Activated CD4-positive, alpha-beta T cell treated with anti-CD3 and anti-CD28 coated beads, Interleukin-2, amount 10 ng/mL, durations not matched to agents 24 days and 14 days (primary cell): ENCODE measurements at places on chromosomes 16 and 17. TPM values are rescaled to one million over a fixed set of nuclear protein-coding genes. Genes with fewer than 3 reads are reported as not detected.

The TXNDC11 gene
- total RNA-seq = 41.7 and 43.6 TPM in 2 replicates

The ITGB4 gene
- 0.71 and 1.8 TPM in 2 replicates for total RNA-seq

The EXOC3L1 gene
- total RNA-seq = 0.12 TPM in 1 of 2 replicates, not detected in the other

The DYNLRB2 gene
- total RNA-seq = not detected in 2 replicates

GRCh38 chr16:8675183-8676159 is 1.1 kb downstream of the ABAT start:
- peak; percentile 80 for DNase-seq

GRCh38 chr17:61354895-61355874 is 44.5 kb upstream of the TBX2 start:
- no peak for DNase-seq

DNA sequence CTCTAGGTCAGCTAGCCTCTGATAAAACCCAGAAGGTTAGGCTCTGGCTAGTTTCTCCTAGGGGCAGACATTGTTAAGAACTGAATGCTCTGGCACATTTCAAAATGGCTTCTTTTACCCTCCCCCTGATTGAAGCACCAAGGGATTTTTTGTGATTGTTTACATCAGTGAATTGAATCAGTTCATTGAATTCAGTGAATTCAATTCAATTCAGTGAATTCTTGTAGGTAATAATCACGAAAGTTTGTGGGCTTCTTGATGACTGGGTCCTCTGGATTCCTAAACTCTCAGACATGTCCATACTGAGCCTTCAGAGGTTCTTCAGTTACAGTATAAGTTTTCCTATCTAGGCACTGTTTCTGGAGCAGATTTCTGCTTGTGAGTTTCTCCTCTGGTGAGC is 135.2 kb upstream of the ELAC2 start:
- no peak for DNase-seq

- DNase-seq = peak; percentile 74
These were observed 270.7 kb downstream of the NTN1 start for GRCh38 chr17:9291912-9292560.

DNA sequence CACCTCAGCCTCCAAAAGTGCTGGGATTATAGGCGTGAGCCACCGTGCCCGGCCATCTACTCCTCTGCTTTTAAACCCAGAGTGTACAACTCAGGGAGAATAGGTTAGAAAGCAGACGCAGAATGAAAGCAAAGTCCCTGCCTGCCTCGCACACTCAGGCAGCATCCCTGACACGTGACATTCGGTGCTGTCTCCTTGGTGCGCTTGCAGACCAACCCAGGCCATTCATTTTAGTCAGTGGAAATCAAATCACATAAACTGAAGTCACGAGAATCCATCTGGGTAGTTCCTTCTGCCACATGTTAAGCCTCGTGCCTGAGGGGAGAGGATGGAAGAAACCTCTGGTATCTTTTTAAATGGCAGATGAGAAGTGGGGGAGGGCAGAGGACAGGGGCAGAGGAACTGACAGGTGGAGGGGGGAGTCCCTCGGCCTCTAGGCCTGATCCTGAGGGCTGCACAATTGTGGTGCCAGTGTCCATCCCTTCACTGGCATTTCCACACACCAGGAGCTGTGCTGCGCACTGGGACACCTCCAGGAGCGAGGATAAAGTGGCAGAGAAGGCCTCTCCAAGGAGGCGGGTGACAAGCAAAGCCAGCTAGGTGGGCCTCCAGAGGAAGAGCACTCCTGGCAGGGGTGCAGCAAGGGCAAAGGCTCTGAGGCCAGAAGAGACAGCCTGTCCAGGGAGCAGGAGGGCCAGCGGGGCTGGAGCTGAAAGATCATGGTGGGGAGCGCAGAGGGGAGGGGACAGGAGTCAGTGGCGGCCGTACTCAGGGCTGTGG is 196.3 kb downstream of the KATNIP start:
- DNase-seq = no peak

DNA sequence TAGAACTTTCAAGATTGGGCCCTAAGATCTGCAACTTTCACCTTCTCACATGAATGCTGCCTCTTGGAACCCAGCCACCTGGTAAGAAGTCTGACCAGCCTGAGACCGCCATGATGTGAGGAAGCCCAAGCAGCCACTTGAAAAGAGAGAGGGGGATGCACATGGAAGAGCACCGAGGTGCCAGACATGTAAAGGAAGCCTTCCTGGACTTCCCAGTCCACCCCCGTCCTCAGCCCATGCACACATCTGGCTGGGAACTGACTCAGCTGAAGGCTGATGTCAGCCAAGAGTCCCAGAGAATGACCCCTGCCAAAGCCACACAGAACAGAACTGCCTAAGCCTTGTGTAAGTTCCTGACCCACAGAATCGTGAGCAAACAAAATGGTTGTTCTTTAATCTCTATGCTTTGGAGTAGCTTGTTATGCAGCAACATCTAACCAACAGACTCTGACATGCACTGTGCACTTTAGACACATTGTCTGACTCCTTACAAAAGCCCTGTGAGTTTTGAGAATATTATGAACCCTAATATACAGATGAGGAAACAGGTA is 86.7 kb downstream of the RMI2 start:
- DNase-seq = no peak

DNA sequence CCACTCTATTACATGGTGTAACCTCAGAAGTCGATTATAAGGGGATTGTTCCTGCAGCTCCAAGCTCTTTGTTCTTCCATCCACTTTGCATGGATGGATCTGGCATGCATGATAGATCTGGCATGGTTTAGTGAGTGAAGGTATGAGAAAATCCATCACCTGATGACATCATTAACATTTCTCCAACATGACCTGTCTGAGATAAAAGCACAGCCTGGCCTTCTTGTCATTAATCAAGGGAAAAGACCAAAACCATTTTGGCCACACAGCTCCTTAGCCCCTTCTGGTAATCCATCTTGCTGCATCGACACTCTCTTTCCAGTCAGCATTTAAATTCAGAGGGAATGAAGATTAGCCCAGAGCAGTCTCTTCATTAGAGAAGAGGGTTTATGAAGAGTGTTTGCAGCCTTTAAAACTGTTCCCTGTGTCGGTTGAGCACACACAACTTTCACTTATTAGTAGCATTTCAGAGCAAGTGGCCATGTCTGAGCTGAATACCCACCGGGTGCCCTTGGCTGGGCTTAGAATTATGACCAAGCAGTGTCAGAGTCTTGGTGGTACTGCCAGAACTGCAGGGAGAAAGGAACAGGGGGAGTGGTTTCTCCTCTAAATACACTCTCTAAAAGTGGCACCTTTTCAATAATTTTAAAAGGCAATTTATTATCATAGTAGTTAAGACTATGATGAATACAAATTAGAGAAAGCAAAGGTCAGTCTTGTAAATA is 246.0 kb downstream of the HAPSTR1 start:
- DNase-seq = no peak

- DNase-seq = peak; percentile 79
These were observed 41.8 kb downstream of the IL4R start for GRCh38 chr16:27355610-27356009.

- DNase-seq = peak; percentile 72
These were observed 10.4 kb downstream of the NHERF1 start for GRCh38 chr17:74758848-74759168.

DNA sequence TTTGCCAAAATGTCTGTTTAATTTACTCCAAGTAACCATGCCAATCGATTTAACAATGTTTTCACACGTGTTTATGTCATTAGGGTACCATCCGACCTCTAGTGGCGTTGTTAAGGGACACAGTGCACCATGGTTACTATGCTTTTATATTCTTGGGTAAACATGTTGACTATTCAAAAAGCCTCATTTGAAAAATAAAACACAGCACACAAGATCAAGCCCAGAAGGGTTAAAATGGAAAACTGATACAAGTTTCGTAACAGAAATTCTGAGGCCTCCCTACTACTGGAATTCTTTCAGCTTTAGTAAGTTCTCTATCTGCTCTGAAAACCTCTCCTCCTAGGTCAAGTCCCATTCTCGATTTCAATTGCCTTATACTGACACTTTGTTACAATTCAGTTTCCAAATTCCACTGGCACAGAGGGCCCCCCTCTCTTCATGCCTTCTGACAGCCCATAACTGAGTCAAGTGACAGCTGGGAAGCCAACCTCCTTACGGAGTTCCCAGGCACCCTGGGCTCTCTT is 2.1 kb downstream of the CFAP20 start:
- peak; percentile 80 for DNase-seq

- DNase-seq = no peak
These were observed 4.0 kb downstream of the STXBP4 start for GRCh38 chr17:54972406-54973138.

DNA sequence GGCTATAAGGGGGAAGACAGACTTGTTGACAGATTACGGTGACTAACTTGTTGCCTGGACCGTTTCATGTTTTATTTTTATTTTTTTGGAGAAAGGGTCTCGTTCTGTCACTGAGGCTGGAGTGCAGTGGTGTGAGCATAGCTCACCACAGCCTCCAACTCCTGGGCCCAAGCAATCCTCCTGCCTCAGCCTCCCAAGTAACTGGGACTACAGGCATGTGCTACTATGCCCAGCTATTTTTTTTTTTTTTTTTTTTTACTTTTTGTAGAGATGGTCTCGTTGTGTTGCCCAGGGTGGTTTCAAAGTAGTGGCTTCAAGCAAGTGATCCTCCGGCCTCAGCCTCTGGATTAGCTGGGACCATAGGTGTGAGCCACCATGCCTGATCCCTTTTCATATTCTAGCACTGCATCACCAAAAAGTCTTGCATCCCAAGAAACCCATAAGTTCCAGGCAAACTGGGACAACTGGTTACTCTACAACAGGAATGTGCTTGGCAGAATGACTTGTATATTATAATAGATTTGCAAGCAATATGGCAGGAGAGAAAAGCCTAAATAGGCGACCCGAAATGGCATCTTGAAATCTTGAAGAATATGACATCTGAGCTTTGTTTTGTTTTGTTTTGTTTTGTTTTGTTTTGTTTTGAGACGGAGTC is 2.2 kb upstream of the WDR59 start:
- no peak for DNase-seq

DNA sequence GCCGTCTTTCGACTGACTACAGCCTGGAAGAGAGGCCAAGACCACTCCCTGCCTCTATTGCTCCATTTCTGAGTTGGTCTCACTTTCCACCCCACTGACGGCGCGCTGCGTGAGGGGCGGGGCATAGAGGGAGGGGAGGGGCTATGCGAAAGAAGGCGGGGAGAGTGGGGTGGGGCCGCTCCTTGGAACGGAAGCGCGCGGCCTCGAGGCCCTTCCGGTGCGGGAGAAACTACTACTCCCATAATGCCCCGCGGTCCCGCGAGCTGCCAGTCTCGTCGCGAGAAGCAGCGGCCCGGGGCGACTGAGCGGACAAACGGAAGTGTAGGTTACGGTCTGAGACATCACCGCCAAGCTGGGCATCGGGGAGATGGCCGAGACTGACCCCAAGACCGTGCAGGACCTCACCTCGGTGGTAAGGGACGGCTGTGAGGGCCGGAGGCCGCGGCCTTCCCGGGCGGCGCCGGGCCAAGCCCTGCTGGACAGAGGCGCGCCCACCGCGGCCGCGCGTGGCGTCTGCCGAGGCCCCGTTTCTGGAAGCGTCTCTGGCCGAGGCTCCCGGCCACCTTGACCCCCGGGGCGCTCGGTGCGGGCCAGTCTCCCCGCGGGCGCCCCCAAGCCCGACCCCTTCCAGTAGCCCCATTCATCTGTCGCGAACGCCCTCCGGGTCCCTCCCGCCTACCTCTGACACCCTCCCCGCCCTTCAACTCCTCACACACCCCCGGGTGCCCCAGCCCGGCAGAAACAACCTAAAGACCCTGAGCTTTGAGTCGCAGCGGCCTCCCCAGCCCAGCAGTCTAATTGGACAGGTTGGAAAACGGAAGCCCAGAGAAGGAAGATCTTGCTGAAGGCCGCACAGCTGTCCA is at the start of gene HSBP1:
TSS of gene HSBP1 (plus strand) at position 269 of the 863 bp plus-strand sequence. CDS start at position 368, 99 bp downstream.
- DNase-seq = peak; percentile 98

DNA sequence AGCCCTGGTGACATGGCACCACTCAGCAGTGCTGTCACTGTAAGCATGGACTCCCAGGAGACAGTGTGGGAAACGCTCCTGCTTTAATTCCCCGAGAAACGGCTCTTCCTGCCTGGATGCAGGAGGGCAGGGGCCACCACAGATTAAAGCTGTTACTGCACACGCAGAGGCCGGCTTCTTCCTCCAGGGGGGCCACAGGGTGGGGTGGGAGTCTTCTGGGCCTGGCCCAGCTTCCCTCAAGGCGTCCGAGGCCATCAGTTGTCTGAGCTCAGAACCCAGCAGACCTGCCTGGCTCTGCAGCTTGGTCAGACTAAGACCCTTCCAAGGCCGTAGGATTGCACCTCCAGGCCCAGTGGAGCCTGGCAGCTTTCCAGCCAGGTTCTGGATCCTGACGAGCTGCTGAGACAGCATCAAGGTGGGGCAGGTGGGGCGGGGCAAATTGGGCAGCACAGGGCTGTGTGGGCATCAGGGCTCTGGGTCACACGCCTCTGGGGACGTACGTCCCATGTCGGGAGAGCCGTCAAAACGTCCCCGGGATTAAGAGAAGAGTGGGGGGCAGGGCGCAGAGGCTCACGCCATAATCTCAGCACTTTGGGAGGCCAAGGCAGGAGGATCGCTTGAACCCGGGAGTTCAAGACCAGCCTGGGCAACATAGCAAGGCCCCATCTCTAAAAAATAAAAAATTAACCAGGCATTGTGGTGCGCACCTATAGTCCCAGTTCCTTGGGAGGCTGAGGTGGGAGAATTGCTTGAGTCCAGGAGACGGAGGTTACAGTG is 5.0 kb upstream of the CAPN15 start:
- DNase-seq = no peak

GRCh38 chr17:45036691-45037090 is 14.7 kb downstream of the DCAKD start:
- no peak for DNase-seq

GRCh38 chr17:68446626-68447041 is 10.7 kb downstream of the WIPI1 start:
- no peak for DNase-seq

DNA sequence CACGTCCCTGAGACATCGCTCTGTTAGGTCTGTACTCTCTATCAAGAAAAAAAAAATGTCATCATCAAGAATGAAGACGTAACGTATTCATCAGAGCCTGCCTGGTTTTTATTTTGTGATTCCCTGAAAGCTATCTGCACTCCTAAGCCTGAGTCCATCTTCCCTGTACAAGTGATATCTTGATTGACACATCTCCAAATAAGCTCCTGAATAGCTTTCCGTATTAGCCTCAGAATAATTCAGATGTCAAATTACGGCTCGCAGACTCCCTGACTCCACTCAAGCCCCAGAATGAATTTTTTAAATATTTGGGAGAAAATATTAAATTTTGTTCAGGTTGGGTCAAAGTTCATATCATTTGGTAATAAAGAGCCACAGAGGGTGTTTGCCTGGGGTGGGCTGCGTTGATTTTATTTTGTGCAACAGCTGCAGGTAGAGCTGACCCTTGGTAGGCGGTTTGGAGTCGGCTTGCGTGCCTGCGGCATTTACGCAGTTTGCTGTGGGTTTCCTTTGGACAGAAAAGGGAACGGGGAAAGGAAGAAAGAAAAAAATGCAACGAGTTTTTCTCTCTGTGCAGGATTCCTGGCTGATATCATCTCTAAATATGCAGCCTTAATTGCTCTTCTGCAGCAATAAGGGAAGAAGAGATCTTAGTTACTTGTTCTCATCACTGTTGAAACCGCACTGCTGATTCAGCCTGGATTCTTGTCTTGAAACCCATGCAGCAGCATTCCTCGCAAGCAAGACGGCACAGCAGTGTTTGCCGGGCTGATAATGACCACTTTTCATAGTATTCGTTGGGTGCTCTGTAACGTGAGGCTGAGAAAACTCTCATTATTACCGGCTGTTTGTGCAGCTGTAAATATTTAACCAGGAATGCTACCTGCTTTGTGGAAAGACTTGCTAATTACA is 114.7 kb downstream of the IRX3 start:
- DNase-seq = no peak
